AG04449 (cell line): ENCODE measurements at places on chromosomes 1 and 21.

GRCh38 chr21:42830456-42831455 lies 48.6 kb downstream of the WDR4 start:
- DNase-seq: no peak

DNA sequence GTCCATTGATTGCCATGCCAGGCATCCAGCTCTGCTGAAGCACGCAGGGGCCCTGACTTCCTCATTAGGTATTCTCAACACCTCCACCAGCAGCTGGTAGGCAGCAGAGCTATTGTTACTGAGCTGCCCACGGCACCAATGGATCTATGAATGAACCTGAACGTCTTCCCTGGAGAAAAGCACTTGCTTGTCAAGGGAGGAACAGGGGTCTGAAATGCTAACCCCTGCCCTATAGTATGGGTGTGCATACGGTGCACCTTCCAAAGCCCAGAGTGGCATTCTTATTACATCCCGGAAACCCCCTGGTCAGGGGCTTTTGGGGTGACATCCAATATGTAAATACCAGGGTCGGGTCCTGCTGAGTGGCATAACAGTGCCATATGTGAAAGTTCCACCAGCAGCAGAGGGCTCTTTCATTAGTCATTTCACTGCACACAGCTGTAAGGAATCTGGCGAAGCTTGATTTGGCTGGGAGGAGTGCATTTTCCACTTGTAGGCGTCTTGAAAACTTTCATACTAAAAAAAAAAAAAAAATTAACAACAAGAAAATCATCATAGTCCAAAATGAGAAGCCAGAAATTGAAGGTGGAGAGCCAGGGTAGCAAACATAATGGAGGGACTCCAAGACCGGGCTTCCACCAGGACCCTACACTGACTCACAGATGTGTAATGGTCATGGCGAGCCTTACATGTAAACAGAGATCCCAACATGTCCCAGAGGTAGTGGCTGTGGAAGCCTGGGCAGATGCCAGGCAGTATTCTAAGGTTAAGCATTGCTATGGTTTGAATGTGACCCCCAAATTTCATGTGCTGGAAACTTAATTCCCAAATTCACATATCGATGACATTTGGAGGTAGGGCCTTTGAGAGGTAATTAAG lies 58.8 kb upstream of the PRDX6 start:
- DNase-seq: no peak

DNA sequence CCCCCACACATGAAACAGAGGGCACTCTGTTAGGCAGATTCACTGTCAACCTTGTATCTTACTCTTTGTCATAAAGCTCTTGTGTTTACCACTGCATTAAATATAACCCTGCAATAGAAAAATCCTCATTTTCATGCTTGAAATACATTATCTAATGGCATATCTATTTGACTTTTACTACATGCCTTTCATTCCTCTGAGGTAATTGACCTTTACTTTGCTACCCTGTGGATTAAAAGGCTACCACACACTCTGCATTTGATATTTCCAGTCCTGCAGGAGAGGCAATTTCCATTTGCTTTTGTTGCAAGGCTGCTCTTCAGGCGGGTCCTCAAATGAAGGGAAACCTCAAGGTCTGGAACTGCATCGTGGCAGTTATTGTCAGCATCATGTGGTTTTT lies 238.0 kb downstream of the NTNG1 start:
- DNase-seq: no peak

DNA sequence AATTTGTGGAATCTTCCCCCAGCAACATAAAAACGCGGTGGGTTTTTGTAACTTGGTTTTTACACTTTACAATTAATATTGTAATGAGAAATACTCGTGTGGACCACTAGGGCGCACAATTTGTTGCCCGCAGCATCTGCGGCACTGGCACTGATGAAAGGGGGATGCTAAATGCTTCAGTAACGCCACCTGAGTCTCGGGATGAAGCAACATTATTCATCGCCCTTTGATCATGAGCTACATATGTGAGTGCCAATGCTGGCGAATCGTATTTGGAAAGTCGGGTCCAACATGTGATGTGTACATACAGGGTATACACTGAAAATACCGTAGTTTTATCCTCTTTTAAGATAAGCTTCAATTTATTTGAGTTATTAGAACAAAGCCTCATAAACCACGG lies 34.2 kb upstream of the COX20 start:
- no peak for DNase-seq

GRCh38 chr1:157274698-157275534 lies 136.7 kb upstream of the ETV3 start:
- DNase-seq: peak; percentile 9

DNA sequence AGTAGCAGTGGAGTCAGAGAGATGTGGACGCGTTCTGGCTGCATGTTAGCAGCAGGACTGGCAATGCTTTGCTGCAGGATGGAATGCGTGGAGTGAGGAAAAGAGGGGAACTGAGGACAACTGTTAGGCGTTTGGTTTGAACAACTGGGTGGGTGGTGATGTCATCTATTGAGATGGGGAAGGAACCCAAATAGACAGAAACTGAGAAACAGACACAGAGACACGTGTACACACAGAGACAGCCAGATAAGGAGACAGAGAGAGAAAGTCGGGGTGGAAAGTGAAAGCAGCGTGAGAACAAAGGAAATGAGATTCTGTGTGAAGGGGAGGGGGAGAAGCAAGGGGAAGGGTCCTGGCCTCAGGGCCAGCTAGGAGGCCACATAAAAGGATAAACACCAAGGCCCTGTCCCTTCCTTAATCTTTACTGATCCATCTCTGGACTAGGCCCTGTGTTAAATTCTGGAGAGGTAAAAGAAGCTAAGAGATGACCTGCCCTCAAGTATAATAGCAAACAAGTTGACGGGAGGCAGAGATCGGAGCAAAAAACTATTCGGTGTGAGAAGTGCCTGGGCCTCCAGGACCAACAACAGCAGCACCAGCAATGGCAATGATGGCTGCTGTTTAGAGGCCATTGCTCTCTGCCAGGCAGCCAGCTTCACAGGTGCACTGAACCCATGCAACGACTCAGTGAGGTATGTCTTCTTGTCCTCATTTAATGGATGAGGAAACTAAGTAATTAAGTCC lies 31.6 kb downstream of the VWA5B1 start:
- DNase-seq: no peak

- DNase-seq: no peak
These were observed 1.4 kb upstream of the TRAF5 start for GRCh38 chr1:211324992-211325775.

DNA sequence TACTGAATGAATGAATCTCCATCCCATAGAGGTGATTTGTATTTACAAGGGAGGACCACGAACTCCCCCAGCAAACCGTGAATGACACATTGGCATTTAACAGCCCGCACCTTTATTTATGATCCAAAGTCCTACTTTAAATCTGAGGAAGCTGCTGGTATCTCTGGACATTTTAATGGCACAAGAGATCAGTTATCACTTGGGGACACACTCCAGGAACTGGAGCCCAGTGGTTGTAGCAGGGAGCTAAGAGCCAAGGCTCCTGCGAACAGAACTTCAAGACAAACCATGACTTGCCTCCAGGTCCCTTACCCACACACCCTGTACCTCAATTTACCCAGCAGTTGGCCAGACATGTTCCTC lies 1.2 kb downstream of the CTNNBIP1 start:
- DNase-seq: no peak

DNA sequence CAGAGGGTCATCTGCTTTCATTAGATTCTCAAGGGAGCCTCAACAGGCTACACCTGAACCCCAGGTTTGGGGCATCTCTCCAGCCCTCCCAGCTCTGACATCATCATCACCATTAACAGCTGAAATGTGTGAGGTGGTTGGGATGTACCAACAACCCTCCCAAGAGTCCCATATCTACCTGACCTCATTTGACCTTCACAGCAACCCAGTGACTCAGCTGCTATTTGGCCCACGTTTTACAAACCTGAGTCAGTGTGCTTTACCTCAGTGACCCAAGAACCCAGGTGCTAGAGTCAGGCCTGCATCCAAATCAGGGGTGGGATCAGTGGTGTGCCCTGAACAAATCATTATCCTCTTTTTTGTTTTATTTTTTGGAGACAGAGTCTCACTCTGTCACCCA lies 53.3 kb upstream of the TINAGL1 start:
- no peak for DNase-seq

DNA sequence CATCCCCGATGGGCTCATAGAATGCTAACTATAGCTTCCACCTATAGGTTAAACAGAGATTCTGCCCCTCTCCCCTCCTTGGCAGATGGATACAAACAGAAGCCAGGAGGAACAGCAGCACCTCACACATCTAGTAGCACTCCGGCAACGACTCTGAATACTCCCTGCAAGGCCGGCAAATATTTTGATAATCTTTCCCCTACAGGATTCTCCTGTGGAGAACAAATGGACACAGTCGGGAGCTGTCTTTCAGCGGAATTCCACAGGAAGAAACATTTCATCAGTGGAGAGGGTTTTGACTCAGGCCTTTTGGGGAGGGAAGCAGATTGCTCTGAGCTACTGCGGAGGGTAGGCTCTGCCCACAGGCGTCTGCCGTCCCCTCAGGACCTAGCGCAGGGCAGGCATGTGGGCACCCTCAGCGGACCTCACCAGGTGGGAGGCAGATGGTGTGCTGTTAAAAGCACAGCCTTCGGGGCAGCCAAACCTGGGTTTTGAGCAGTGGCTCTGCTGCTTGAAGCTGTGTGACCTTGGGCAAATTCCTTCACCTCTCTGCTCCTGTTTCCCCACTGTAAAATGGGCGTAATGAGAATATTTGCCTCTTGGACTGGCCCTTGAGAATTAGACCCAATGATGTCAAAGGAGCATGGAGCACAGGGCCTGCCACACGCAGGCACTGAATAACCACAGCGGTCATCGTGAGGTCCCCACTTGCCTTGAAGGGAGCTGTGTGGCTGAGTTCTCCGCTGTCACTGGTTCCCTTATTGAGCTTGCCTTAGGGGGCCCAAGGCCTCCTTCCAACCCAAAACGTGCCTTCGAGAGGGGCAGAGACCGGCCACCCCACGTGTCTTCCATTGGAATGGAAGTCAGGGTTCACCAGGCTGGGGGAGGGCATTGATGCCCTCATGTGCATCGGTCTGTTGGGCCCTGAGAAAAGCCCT lies 19.2 kb upstream of the BCAR3 start:
- DNase-seq: no peak

DNA sequence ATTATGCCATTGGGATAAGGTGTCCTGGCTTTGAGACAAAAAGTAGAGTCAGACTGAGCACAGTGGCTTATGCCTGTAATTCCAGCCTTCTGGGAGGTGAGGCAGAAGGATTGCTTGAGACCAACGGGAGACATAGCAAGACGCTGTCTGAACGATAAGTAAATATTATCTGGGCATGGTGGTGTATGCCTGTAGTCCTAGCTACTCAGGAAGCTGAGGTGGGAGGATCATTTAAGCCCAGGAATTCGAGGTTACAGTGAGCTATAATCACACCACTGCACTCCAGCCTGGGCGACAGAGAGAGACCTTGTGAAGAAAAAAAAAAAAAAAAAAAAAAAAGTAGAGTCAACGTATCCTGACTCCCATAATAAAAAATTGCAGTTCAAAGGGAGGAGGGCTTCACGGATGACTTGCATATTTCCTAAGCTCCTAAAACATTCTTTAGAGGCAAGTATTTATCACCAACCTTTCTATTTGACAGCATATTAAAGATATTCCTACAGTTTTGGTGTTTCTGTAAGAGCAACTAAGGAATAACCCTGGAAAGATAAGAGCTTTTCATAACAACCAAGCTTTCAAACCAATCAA lies 141.2 kb downstream of the SLC44A5 start:
- DNase-seq: no peak

DNA sequence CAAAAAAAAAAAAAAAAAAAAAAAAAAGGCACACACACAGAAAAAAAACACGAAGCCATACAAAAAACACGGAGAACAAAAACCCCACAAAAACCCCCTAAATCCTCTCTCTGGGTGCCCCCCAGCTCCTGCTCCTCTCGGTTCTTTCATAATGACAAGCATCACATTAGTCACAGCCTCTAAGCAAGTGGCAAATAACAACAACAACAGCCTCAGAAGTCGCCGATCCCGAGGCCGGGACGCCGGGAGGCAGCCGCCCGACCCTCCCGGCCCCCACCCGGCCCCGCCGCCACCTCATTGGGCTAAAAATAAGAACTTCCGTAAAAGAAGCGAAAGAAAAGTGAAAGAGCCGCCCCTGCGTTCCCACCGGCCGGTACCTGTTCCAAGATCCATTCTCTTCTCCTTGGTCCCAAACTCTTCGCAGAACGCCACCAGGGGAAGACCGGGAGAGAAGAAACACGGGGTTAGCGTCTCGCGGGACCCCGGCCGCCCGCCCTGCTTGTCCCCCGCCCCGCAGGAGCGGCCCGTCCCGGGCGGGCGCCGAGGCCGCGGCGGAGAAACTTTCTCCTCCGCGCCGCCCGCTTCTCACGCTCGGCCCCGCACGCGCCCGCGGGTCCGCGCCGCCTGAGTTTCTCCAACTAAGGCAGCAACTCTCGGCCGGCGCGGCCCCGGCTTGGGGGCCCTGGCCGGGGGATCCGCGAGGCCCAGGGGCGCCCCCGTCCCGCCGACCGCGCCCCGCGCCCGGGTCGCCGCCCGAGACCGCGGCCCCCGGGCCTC lies 102.8 kb downstream of the CASZ1 start:
- DNase-seq: no peak

DNA sequence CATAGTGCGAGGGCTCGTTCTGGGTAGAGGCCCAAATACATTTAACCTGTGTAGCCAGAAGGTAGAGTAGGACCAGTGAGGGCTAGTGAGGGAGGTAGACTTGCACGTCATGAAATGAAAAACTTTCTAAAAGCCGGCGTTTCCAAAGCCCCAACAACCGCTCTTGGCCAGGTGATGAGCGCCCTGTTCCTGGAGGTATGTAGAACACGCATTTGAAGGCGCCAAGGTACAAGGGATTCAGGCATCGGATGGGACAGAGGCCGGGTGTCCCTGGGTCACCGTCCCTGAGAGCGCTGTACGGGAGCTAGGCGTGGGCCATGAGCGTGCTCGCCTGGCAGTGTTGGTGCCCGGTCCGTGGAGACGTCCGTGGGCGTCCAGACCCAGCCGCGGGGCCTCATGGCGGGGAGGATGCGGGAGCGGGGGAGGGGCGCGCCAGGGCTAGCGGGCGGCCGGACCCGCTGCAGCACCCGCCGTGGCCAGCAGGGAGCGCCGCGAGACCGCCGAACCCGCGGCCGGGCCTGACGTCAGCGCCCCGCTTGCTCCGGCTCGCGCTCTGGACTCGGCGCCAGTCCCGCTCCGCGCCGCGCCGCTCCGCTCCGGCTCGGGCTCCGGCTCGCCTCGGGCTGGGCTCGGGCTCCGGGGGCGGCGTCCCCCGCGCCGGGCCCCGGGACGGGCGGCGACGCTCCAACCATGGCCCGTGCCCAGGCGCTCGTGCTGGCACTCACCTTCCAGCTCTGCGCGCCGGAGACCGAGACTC lies at the start of gene PTPRU:
Gene PTPRU, plus strand, starts transcription at position 568 of the 757 bp plus-strand sequence. Its CDS starts 123 bp downstream, at position 691.
- DNase-seq: no peak

DNA sequence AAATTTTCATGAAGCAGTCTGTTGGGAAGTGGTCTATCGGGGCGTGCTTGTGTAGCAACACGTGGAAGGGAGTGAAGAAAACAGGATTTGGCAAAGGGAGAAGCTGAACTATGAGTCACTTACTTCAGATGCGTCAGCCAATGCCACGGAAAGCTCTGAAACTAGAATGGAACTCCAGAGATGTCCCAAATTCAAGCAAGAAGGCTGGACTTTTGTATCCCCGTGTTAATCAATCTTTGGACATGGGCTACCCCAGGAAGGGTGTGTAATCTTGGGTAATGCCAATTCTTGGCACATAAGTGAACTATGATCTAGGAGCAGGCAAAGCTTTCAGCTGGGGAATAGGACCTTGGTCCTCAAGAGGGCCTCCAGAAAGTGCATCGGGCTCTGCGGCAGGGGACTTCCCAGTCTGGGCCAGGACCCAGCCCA lies 102.6 kb downstream of the ADSS2 start:
- DNase-seq: peak; percentile 36

GRCh38 chr1:7209336-7209735 lies 424.1 kb downstream of the CAMTA1 start:
- DNase-seq: no peak
